Stimulated activated CD8-positive, alpha-beta memory T cell treated with anti-CD3 and anti-CD28 coated beads, Interleukin-15, amount 100 ng/mL, for 24 hours (primary cell): ENCODE measurements at places on chromosomes 1 and 21.

GRCh38 chr1:60563777-60564535 is 490.4 kb upstream of the C1orf87 start:
- no peak for DNase-seq

- DNase-seq: no peak
These were observed 164.8 kb downstream of the PPIAL4G start for GRCh38 chr1:148318123-148318903.

DNA sequence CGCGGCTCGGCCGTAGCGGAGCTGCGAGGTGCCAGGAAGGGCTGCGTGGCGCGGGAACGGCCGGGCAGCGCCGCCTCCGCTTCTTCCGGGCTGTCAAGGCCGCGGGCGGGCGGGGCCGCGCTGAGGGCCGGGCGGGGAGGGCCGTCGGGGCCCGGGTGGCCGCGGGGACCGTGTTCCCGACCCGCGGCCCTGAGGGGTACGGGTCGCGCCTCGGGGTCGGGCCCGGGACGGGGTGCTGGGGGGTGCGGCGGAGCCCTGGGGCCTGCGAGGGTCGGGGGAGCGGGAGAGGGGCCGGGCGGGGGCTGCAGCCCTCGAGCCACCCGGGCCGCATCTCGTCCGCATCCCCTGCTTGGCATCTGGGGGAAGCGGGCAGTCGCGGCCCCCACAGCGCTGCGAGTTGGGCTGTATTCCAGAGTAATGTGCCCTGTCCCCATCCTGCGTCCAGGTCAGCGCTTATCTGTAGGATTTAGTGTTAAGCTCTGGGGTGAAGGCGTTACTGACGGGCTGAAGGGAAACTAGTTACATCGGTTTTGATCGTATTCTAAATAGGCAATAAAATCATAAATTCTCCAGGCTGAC is 379 bp downstream of the RER1 start:
- DNase-seq: no peak

DNA sequence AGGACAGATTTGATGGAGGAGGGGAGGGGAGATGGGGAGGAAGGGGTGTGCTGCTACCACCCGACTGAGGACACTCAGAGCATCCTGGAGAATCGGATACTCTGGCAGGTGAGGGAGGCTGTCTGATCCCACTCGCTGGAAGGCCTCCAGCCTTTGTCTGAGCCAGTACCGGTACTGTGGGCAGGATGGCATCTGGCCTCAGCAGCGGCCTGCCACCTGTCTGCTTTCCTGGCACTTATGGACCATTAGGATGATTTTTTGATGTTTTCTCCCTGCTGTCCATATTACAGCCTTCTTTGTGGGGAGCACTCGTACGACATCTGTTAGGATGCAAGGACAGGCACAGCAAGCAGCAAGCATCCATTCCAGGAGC is 11.5 kb downstream of the ATP2B4 start:
- no peak for DNase-seq

DNA sequence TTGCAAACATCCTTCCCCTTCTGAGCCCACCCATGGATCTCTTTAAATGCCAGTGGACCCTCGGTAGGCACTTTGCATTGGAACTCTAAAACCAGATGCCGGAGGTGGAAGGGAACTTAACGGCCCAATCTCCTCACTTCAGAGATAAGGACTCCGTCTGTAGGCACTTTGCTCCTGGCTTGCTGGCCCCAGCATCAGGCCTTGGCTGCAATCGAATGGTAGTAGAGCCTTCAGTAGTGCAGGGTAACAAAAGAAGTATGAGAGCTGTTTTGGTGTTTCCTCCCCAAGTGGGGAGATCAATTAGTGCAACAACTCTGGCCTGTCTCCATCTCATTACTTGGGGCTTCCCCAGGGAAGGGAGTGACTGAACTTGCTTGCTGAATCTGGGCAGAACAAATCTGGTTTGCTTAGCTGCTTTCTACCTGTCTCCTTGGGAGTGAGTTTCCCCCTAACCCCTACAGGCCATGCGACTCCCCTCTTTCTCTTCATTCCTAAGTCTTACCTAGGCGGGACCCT is 70.8 kb downstream of the TENT5C start:
- DNase-seq: no peak

- no peak for DNase-seq
These were observed 440.7 kb downstream of the CAMTA1 start for GRCh38 chr1:7225711-7226505.

DNA sequence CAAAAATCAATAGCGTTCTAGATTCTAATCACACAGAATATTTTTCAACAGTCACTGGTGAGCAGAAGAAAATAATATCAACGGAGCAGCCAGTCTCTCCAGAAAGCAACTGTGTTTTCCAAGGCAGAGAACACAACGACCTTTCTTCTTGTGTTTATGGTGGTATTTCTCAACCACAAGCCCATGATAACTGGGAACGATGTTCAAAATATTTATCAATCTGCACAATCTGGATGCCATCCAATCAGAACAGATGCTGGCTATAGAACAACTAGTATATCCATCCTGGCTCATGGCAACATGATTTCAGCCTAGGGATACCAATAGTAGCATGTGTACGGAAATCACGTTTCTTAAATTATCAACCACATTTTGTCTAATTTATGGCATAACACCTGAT is 162.7 kb upstream of the RUNX1 start:
- no peak for DNase-seq

GRCh38 chr1:77406661-77407060 is 124.8 kb downstream of the AK5 start:
- no peak for DNase-seq

GRCh38 chr1:155175281-155175926 is 1.8 kb downstream of the TRIM46 start:
- DNase-seq: no peak

GRCh38 chr1:170217517-170218256 is 71.9 kb downstream of the NTMT2 start:
- no peak for DNase-seq

GRCh38 chr1:7624791-7625355 is 146.2 kb upstream of the VAMP3 start:
- no peak for DNase-seq

DNA sequence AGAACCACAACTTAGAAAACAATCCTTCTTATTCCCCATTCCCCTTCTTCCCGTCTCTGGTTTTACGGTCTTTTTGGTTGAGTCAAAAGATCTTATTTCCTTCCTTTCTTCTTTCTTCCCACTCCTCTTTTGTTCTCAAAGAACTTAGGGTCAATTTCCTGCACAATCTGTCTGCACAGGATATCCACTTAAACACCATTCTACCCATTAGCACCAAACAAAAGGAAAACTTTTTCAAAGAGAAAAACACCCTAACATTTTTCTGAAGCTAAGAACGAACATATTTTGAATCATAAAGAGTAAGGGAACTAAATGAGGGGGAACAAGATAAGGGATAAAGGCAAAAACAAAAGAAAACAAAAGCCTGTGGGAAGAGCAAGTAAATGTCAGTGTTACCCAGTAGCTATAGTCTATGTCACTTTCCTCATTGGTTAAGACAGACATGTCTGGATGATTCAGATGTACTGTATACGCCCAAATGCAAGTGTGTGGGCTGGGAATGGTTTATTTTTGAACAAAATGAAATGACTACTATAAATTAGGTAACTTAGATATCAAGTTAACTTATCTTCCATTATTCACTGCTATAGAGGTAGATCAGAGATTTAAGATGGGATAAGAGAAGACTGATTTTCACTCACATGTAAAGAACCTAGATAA is 59.9 kb downstream of the TOR3A start:
- no peak for DNase-seq

DNA sequence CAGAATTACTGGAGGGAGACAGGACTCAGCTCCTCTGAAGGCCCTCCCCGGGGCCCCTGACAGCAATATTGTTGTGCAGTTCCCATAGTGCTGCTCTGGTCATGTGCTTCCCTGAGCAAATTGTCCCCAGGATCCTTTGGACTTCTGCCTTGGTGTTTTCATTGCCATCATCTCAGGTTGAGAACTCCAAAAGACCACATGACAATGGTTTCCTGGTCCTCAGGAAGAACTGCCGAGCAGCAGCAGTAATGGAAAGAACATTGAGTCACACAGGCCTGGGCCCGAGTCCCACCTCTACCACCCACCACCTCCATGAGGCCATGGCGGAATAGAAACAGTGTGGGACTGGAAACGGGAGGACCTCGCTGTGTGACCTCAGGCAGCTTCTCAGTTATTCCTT is 6.3 kb upstream of the CTTNBP2NL start:
- DNase-seq: no peak

- DNase-seq: no peak
These were observed 619.4 kb upstream of the TMPRSS15 start for GRCh38 chr21:19022978-19023377.

- no peak for DNase-seq
These were observed 86.8 kb upstream of the GCLM start for GRCh38 chr1:93995837-93996536.

DNA sequence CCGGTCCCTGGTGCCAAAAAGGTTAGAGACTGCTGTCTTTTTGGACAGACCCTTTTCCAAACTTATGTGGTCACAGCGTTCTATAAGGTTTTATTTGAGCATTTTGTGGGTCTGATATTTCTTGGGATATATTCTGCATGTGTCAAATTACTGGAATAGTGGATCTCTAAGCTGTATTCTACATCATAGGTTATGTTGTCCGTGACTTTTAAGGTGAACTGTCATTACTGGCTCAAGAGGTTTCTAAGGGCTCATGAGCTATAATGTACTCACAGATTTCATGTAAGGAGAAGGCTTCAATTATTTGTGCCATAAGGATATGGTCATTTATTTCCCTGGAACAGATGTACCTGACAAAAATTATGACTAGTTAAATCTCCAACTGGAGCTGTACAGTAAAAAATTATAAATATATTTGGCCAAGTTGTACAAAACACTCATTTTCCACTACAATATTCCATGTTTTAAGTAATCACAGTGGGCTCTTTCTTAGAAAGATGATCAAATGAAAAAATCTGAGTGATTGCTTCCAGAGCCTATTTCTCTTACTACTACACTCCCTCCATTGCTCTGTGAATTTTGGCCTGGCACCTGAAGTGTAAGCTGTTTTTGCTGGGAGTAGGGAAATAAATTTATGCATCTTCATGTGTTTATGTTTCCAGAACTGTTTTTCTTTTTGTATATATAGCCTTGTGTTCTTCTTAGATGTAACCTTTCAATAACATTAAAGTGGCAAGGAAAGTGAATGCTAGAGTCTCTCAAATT is 538.1 kb upstream of the ZRANB2 start:
- DNase-seq: no peak
